ENCODE measurements at places on chromosomes 7 and 10. TPM values are rescaled to one million over a fixed set of nuclear protein-coding genes. Genes with fewer than 3 reads are reported as not detected.

DNA sequence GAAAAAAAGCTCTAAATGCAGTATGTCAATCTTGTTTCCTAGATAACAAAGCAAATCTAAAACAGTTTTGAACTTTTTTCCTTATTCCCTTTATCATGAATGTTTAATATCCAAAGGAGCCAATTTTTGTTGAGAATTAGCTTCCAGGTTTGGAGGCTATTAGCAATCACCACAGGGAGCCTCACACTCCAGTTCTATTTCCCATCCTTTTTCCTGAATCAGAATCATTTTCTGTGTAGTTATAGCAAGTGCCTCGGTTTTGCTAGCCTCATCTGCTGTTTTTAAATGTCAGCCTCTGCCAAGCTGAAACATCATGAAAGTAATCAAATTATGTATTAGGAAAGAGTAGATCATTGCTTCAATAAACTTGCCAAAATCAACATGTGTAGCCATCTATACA lies 357.5 kb upstream of the LRGUK start:
- no peaks in the 10 kb centered on the region for H3K36me3 ChIP-seq
- H3K27ac ChIP-seq, result no peak overlapping the region
- DNase-seq, result no peak
- no peaks in the 10 kb centered on the region for H3K4me1 ChIP-seq
- no peak overlapping the region for H3K4me3 ChIP-seq

SLC13A1 gene
- not detected for total RNA-seq

DNA sequence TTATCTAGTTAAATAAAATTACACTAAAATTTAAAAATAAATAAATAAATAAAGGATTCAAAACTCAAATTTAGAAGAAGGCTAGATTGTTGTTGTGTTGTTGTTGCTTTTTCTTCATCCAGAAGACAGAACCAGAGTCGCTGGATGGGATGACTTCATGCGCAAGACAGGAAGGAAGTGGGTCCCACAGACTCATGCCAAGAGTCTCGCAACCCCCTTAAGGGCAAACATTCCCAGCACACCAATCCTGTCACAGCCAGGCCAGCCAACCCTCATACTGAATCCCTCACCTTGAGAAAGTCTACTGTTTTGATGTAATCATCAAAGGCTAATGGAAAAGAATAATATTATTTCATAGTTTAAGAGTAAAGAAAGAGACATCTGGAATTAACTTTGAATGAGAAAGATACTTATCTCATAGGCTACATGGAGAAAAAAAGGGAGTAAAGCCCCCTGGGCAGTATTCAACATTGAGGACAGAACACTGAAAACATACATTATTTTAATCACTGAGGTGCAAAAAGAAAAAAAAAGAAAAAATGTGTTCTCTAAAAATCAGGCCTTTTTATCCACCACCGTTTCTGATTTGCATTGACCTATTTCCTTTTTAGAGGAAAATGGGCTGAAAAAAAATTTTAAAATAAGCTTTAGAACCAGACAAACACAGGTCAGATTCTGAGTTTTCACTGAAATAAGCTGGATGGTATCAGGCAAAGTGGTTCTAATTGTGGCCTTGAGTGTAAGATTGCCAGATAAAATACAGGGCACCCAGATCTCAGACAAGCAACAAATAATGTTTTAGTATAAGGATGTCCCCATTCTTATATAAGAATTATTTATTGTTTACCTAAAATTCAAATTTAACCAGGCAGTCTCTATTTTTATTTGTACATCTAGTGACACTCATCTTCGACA lies 826.5 kb downstream of the TNS3 start:
- no peaks in the 10 kb centered on the region for H3K36me3 ChIP-seq
- no peak overlapping the region for H3K27ac ChIP-seq
- H3K4me3 ChIP-seq, result no peak overlapping the region

GRCh38 chr10:31157123-31158010 lies 125.7 kb upstream of the ZNF438 start:
- H3K36me3 ChIP-seq, result no peaks in the 10 kb centered on the region
- no peak overlapping the region for H3K27ac ChIP-seq
- H3K4me1 ChIP-seq, result no peaks in the 10 kb centered on the region

ZNF679 gene
- not detected for total RNA-seq

DNA sequence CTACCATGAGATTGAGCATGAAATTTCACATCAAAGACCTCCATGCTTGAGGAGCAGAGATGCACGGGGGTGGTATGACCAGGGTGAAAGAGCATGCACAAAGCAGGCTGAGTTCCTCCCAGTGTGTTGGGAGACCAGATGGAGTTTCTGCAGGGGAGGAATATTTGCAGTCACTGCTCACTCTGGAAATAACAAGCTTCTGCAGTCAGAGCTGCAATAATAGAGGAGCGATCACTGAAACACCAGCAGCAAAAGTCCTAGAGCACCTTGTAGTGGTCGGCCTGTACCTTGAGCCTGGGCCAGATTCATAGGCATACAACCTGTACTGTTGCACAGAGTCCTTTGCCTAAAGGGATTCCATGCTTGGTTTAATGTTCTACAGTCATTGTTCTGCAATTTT lies 184.5 kb upstream of the SP8 start:
- no peaks in the 10 kb centered on the region for H3K4me1 ChIP-seq
- H3K27ac ChIP-seq, result no peak overlapping the region
- no peak overlapping the region for H3K4me3 ChIP-seq
- DNase-seq, result no peak

DNA sequence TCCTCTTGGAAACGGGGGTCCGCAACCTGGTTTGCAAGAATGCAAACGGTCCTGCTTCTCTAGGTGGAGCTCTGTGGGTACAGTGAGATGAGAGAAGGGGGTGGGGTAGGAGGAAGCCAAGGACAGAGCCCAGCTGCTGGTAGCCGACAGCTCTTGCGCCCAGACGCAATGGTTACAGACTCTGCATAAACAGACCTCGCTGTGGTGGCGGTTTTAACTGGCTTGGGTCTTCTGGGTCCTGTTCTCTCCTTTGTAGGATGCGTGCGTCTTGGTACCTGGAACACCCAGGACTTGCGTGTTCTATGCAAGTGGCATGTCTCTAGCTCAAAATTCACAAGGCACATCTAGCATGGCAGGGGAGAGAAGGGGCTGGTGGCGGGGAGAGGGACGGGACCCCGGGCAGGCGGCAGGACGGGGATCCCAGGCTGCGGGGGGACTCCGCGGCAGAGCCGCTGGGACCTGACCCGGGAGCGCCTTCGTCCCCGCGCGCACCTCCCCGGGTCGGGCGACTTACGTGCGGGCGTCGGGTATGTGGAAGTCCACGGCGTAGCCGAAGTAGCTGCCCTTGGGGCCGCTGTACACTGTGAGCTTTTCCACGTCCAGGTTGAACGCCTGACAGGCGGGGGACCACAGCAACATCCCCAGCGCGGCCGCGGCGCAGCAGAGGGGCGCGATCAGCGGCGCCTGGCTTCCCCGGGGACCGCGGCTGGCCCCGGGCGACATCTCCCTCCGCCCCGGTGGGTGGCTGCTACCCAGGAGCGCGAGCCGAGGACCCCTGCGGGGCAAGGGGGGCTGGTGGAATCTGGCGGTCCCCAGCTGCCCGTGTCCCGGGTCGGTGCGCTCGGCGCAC lies 448 bp downstream of the ITGA8 start:
- H3K36me3 ChIP-seq, result no peaks in the 10 kb centered on the region
- no peaks in the 10 kb centered on the region for H3K4me1 ChIP-seq
- H3K27ac ChIP-seq, result no peak overlapping the region
- DNase-seq, result no peak
- no peak overlapping the region for H3K4me3 ChIP-seq

- no peak overlapping the region for H3K27ac ChIP-seq
- H3K4me3 ChIP-seq, result no peak overlapping the region
- no peaks in the 10 kb centered on the region for H3K36me3 ChIP-seq
- DNase-seq, result no peak
- no peaks in the 10 kb centered on the region for H3K27me3 ChIP-seq
Measured at GRCh38 chr7:86913709-86914108, 145.7 kb downstream of the ELAPOR2 start.

Measured in natural killer cell (primary cell).